Activated gamma-delta T cell treated with anti-CD3 and anti-CD28 coated beads, Interleukin-2, amount 50 U/mL, for 16 hours (primary cell): ENCODE measurements at places on chromosomes 11 and 22.

GRCh38 chr11:3160252-3161031 lies 4.7 kb downstream of the OSBPL5 start:
- no peak for DNase-seq

- no peak for DNase-seq
Observed at GRCh38 chr11:126637795-126638175, 282.3 kb downstream of the ST3GAL4 start.

- DNase-seq, result no peak
Observed at GRCh38 chr11:68036141-68036716, 2.6 kb upstream of the TCIRG1 start.

GRCh38 chr11:57391111-57391510 lies 661 bp upstream of the PRG2 start:
- DNase-seq, result no peak
